Fibroblast of lung (primary cell): ENCODE measurements at places on chromosomes 2 and 18.

GRCh38 chr2:239380831-239381708 lies 19.8 kb downstream of the HDAC4 start:
- no peak for DNase-seq

GRCh38 chr2:167950571-167950970 lies 296.8 kb downstream of the STK39 start:
- no peak for DNase-seq

- DNase-seq = peak; percentile 74
These were observed 165.4 kb downstream of the TCF4 start for GRCh38 chr18:55422456-55423180.

DNA sequence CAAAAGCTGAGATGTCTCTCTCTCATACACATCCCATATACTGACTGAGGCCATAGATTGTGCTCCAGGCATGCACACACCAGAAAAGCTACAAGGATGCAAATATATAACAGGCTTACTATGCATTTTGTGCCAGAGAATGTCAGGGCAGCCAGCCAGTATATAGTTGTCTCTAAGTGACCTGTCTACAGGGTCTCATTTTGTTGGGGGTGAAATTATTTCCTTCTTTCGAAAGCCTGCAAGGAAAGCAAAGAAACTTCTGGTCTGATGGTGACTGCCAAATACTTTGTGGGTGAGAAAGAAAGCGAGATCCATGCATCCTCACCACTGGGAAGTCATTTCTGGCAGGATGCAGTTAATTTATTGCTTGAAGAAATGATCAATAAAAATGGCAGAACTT lies 70.2 kb downstream of the CDCA7 start:
- peak; percentile 38 for DNase-seq

- no peak for DNase-seq
These were observed 92.7 kb downstream of the BIN1 start for GRCh38 chr2:127014224-127014623.

- DNase-seq = no peak
These were observed 46.2 kb downstream of the E2F6 start for GRCh38 chr2:11419781-11420180.

DNA sequence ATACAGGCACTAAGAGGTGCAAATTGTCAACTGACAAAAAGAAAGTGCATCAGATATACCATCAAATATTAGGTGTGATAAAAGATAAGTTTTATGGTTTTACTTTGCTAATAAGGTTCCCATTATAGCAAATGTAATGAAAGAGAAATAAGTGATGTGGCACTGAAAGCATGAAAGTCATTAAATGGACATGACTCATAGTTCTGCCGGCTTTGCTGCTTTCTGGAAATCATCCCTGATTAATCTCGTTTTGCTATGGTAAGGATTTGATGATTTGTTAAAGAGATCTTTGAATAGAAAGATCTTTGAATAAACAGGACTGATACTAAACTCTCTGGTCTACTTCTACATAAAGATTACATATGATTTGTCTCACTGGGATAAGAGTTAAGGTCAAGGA lies 72.7 kb downstream of the CLIP4 start:
- DNase-seq = peak; percentile 73

DNA sequence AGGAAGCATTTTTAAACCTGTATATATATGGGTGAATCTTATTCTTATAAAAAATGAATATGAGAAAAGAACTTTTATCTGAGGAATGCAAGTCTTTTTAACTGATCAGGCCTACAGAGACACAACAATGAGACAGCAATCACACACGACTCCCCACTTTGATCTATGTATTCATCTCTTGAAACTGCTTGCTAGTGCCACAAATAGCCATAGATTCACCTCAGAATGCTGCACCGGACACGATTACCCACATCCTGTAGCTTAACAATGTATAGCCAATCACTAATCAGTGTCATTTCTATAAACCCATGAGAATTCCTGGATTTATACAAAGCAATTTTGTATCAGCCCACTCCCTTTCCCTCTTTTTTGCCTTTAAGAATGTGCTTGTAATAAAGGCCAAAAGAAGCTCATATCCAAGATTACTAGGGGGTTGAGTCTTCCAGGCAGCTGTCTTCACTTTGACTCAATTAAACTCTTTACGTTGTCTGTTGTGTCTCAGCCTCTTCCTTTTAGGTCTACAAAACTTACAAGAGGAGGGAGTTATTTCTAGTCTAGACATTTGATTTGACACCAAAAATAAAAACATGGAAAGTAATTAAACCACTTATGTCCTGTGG lies 94.9 kb downstream of the MBD2 start:
- DNase-seq = no peak

- no peak for DNase-seq
These were observed 130.2 kb downstream of the DTNA start for GRCh38 chr18:34840256-34840826.

- no peak for DNase-seq
These were observed 79.0 kb downstream of the POLR1A start for GRCh38 chr2:86026744-86027065.

GRCh38 chr2:191369034-191369433 lies 123.8 kb downstream of the MYO1B start:
- DNase-seq = no peak

- no peak for DNase-seq
These were observed 33.7 kb upstream of the TAF1B start for GRCh38 chr2:9809448-9810088.

GRCh38 chr2:114237331-114237730 lies 205.1 kb upstream of the DPP10 start:
- DNase-seq = no peak

DNA sequence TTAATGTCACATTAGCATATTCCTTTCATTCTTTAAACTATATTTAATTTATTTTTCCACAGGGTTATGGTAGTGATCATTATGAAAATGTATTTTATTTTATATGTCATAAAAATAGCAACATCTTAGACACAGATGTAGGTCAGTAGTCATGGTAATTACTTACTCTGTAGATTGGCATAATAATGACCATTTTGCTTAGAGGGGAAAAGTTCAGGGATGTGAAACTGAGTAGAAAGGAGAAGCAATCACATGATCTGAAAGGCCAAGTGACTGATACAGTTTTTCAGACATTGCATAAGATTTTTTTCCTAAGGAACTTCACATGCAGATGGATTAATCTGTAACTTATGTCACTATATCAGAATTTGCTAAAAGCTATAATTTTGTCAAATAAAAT lies 286.9 kb downstream of the CTNNA2 start:
- no peak for DNase-seq

- DNase-seq = peak; percentile 89
These were observed 71.7 kb downstream of the PTRHD1 start for GRCh38 chr2:24721470-24721869.
